ENCODE measurements at places on chromosomes 5 and 9. TPM values are rescaled to one million over a fixed set of nuclear protein-coding genes. Genes with fewer than 3 reads are reported as not detected.

The AQP3 gene
- not detected for total RNA-seq

The SEMA5A gene
- 13.1 TPM for total RNA-seq

The PPP1R26 gene
- 38.8 TPM for total RNA-seq

The HACD4 gene
- 0.94 TPM for total RNA-seq

The KIAA0825 gene
- 44.8 TPM for total RNA-seq

The PCDHB10 gene
- 26.3 TPM for total RNA-seq

The IL3 gene
- total RNA-seq, result not detected

The GPRIN1 gene
- total RNA-seq, result 113 TPM

The TRMO gene
- total RNA-seq, result 23.5 TPM

The LRRC70 gene
- 8.5 TPM for total RNA-seq

The RNF183 gene
- not detected for total RNA-seq

The C1QTNF3 gene
- total RNA-seq, result 30.4 TPM
